Stimulated activated CD8-positive, alpha-beta memory T cell treated with anti-CD3 and anti-CD28 coated beads, Interleukin-4, amount 100 ng/mL, for 4 hours (primary cell): ENCODE measurements at places on chromosomes 2 and 18.
A peak's percentile ranks its signal among the peaks of the same experiment; 100 is the strongest.

DNA sequence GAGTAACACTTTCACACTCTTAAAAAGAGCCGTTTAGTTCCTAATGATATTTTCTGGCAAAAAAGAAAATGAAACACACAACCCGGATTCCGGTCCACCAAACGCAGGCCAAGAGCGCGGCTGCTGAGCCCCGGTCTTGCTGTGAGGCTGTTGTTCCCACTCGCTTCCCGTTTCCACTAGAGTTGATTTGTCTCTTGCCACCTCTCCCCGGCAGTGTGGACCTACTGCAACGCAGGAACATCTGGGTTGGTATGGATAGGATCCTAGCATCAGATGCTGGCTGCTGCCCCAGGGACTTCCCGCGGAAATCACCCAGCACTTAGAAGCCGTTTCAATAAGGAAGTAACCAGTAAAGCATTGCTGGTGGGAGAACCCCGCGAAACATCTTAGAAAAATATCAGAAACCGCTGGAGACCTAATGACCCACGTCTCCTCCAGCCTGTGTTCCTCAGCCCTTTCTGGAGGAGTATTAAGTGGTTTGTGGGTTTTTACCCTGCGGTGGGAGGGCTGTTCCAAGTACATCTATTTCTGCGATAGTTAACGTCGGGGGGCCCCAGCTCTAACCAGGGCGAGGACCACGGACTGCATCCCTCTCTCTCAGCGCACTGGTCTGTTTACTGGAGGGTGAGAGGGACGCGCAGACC lies 939 bp downstream of the DOCK10 start:
- DNase-seq: peak; percentile 58

GRCh38 chr18:4842287-4842686 lies 354.8 kb downstream of the AKAIN1 start:
- DNase-seq: no peak

- no peak for DNase-seq
Measured at GRCh38 chr2:149005471-149006077, 32.9 kb upstream of the LYPD6B start.

DNA sequence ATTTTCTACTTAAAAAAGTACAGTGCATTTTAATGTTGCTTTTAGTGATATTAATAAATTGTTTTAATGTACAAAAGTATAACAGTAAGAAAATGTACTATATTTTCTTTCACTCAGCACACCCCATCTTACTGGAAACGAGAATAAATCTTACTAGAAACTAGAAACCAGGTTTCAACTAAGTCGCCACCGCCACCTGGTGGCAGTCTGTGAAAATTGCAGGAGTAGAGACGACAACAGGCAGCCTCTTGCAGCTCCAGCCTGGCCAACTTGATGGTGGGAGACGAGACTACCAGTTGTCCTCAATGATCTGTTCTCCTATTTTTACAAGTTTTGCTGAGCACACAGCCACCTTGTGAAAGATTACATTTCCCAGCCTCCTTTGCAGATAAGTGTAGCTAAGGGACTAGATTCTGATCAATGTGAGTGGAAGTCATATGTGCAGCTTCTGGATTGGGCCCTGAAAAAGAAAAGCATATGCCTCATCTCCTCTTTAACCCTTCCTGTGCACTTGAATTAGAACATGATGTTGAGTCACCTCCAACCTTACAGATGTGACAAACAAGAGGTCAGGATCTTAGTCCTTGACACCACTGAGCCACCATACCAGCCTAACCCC lies 8.7 kb downstream of the OTOF start:
- peak; percentile 22 for DNase-seq

DNA sequence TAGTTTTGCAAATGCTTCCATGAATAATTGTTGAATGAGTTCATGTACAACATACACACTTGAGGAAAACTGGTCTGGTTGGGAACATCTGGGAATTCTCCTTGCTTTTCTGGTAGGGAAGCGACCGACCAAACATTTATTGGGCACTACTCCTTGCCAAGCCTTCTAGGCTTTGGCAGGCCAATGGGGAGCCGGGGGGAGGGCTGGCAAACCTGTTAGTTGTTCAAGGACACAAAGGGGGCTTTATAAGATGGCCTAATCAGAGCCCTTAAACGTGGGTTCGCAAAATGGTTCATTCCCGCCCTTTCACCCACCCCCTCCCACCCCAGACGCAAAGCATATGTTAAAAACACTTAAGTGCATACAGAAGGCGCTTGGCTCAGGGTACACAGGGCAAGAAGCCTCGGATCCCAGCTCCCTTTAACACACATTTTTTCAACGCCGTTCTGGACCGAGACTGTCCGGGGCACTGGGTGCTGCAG lies 844 bp upstream of the VSNL1 start:
- no peak for DNase-seq

DNA sequence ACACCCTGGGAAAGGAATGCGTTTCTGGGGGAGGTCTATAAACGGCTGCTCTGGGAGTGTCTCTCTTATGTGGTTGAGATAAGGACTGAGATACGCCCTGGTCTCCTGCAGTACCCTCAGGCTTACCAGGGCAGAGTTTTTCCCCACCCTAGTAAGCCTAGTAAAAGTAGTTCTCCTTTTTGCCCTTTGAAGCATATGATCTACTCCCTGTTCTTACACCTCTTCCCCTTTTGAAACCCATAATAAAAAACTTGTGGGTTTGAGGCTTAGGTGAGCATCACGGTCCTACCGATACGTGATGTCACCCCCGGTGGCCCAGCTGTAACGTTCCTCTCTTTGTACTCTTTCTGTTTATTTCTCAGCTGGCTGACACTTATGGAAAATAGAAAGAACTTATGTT lies 97.4 kb downstream of the FSIP2 start:
- no peak for DNase-seq

GRCh38 chr2:29872870-29873269 lies 48.5 kb downstream of the ALK start:
- no peak for DNase-seq
